Fibroblast of skin of abdomen (primary cell): ENCODE measurements at places on chromosomes 2 and 18.

GRCh38 chr2:57372237-57372984 lies 674.2 kb upstream of the VRK2 start:
- no peak for DNase-seq

GRCh38 chr2:16623031-16623430 lies 42.6 kb downstream of the CYRIA start:
- peak; percentile 62 for DNase-seq

DNA sequence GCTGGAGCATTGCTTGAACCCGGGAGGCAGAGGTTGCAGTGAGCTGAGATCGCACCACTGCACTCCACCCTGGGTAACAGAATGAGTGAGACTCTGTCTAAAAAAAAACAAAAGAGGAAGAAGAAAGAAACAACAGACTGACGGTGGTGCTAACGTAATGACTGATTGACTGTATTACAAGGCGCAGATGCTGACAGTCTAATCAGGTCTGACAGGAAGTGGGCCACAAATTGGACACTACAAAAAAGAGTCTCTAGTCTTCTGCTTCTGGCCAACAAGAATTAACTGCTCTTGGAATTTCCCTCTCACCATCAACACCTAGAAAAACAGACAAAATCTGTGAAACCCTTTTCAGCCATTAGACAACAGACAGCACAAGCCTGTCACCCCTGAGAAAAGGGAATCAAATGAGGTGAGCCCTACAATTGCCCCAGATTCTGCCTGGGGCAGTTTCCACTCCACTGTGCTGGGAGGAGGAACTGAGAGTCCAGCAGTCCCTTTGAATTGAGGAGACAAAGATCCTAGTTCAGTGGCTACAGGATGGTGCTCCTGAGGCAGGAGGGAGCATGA lies 43.3 kb downstream of the SNED1 start:
- DNase-seq = no peak

DNA sequence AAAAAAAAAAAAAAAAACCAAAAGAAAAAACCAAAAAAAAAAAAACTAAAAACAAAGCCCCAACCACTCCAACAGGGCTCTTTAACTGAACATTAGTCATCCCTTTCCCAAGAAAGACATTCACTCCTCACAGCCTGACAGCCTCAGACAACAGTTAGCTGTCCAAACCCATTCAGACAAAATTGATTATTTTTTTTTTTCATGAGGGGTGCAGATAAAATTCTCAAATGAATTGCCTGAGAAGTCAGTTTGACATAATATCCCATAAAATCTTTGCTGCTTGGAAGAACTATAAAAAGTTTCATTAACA lies 206.1 kb upstream of the REV1 start:
- DNase-seq = peak; percentile 62

GRCh38 chr2:221589696-221590095 lies 17.6 kb upstream of the EPHA4 start:
- DNase-seq = no peak
